ENCODE measurements at places on chromosomes 12 and 14.
A peak's percentile ranks its signal among the peaks of the same experiment; 100 is the strongest.

GRCh38 chr14:32004300-32004699, 72.8 kb upstream of the ARHGAP5 start:
- DNase-seq, result peak; percentile 86

DNA sequence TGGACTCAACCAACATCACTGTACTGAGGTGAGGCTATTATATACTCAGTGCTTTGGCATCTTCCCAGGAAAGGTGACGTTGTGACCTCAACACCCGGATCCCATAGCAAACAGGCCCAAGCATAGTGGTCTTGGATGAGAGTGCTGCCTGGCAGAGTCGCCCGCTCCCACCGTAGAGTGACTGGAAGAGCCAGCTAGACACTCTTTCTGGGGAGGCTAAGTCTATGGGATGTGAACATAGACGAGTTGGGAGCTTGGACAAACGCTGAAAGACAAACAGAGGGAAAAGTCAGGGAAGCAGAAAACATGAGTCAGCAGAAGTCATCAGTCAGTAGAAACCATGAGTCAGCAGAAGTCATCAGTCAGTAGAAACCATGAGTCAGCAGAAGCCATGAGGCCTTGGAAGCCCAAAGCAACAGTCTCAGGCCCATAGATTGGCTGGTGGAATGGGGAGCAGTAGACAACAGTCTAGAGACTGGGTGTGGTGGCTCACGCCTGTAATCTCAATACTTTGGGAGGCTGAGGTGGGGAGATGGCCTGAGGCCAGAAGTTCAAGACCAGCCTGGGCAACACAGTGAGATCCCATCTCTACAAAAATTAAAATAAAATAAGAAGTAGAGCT, 66.4 kb upstream of the MAP1LC3B2 start:
- DNase-seq, result peak; percentile 72

- DNase-seq, result no peak
These were observed 520.2 kb downstream of the FLRT2 start for GRCh38 chr14:86050072-86050683.

GRCh38 chr12:11040162-11040561, 9.0 kb upstream of the TAS2R31 start:
- peak; percentile 5 for DNase-seq

- no peak for DNase-seq
These were observed 22.2 kb upstream of the CCND2 start for GRCh38 chr12:4251216-4251891.

DNA sequence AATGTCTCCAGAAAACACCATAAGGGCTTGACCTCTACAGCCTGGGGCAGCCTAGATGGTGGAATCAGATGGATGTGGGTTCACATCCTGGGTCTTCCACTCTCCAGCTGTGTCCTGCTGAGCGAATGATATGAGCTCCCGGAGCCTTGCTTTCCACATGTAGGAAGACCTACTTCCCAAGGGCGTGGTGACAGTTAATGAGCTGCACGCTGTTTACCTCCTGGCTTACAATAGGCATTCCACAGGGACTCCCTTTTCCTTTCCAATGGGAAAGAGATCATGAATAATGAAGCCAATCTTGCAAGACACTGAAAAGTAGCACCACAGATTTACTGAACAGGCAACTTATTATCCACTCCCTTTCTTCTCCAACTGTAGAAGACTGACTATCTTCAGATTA, 46.1 kb downstream of the TMTC1 start:
- DNase-seq, result no peak

- DNase-seq, result no peak
These were observed 197.8 kb downstream of the PPM1H start for GRCh38 chr12:62737188-62737587.

DNA sequence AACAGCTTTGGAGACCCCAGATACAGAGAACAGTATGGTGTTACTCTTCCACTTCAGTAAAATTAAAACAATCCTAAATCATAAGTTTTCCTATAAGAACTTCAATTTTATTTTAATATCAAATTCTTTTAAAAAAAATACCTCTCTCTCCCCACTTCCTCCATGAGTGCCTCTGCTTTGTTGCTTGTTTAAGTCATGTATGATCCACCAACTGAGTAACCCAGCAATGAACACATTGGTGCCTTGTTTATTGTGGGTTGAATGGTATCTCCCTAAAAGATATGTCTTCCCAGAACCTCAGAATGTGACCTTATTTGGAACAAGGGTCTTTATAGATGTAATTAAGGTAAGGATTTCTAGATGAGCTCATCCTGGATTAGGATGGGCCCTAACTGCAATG, 143.5 kb upstream of the EGLN3 start:
- no peak for DNase-seq

GRCh38 chr12:88308825-88309224, 166.7 kb downstream of the TMTC3 start:
- DNase-seq, result peak; percentile 59

DNA sequence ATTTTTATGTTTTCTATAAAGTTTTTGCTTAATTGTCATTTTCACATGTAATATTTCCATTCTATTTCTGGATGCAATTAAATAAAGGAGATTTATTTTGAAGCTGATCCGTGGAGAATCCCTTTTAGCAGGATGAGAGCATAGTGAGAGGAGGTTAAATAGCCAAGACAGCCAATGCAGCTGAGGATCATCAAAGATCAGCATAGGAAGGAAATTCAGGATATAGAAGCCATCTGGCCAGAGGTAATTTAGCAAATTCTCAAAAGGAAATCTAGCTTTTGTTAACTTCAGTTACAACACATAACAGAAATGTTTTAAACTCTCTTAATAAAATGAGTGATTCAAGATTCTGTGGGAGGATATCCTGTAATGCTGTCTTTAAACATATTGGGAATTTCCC, 122.8 kb upstream of the PDE3A start:
- DNase-seq, result no peak

- peak; percentile 35 for DNase-seq
These were observed 48.7 kb downstream of the EID3 start for GRCh38 chr12:104352106-104352713.

DNA sequence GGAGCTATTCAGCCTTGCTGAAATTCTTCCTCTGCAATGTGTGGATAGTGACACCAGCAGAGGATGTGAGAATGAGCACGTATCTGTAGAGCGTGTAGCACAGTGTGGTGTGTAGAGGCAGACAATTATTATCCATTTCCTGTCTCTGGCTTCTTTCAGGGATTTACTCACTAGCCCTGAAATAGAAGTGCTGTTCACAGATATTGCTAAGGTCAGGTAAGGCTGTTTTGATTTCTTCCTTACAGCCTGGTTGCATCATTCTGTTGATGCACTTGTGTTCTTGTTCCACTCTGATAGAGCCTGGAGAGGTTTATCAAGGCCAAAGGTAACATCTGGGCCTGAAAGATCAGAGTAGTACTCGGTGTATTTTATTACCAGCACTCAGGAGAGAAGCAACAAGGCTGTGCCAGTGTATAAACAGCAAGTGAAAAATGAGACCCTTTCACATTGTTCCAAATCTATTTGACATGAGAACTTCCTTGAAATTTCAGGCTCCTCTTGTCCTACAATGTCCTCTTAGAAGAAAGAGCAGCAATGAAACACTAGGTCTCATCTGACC, 16.7 kb downstream of the ARG2 start:
- peak; percentile 3 for DNase-seq
